ENCODE measurements at places on chromosomes 5 and 9.

GRCh38 chr5:6812091-6812490, 98.9 kb downstream of the TENT4A start:
- no peak for DNase-seq

- DNase-seq: no peak
These were observed 1.6 kb upstream of the SEC16A start for GRCh38 chr9:136484153-136485048.

DNA sequence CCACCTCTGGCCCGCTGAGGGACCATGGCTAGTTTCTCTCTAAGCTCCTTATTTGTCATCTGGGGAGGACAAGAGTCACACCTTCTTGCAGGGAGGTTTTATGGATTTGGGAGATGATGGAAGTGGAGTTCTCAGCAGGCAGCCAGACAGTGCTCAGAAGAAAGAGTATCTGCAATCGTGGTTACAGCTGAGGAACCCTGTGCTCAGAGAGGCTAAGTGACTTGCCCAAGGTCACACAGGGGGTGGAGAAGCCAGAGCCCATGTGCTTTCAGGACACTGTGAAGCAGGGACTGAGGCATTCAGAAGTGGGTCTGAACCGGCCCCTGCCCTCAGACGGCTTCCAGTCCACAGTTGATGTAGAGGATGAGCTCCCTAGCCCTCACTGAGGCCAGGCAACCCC, 10.8 kb downstream of the PRRX2 start:
- DNase-seq: no peak

DNA sequence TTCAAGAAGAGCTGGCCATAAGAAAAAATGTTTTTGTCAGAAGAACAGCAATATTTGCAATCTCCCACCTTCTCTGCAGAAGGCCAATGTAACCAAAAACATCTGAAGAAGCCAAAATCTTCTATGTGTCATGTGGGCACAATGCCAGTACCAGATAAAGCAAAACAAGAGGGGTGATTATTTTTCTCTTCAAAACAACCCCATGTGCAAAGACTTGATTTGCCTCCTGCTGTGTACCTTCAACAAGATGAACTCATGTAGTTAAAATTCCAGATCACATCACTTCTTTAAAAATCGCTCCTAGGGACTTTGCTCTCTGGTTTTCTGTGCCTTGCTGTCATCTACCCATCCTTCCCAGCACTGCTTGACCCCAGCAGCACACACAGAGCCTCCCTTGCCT, 134.0 kb upstream of the MAP3K1 start:
- DNase-seq: no peak

- DNase-seq: no peak
These were observed 28.0 kb upstream of the HTR4 start for GRCh38 chr5:148682058-148683026.

- DNase-seq: no peak
These were observed 204.5 kb downstream of the SEMA6A start for GRCh38 chr5:116370149-116370548.

GRCh38 chr5:103424453-103425205, 138.0 kb downstream of the NUDT12 start:
- DNase-seq: no peak

DNA sequence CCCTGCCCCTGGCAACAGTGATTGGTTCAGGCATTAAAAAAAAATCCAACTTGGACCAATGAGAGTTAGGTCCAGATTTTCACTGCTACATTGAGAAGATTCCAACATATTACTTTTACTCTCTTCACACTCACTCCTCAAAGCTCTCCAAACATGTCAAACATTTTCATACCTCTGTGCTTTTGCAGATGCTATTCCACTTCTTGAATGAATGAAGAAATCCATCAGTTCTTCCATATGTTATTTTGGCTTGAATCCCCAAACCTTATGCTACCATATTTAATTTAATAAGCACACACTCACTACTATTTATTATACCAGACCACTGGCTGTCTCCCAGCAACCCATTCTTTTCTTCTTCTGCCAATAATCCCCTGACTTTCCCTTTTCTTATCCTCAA, 87.1 kb downstream of the PPP2R2B start:
- DNase-seq: peak; percentile 22

- DNase-seq: peak; percentile 8
These were observed 25.7 kb downstream of the PDGFRB start for GRCh38 chr5:150129813-150130492.

DNA sequence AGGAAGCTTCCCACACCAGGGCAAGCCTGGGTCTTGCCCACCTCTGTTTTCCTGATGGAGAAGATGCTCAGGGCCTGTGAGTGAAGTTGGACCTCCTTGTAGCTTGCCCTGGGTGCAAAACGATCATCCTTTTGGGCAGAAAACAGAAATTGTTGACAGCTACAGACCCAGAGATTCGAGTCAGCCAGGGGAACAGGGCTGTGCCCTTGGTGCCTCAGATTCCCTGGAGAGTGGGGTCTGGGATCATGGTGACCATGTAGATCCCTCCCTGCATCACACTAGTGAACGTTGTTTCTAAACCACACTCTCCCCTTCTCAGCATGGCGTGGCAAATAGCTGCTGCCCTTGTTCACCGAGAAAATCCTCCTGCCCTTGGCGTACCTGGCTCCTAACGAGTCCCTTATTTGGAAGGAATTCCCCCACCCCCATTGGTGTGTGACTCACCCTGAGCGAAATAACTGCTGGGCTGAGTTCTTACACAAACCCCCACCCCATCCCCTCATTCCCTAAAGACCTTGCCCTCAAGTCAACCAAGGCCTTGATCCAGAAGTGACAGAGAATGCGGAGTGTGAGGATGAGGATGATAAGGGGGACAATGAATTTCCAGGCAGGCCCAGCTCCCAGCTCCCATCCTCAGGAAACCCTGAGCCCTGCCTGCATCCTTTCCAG, 1.1 kb upstream of the DCANP1 start:
- DNase-seq: no peak

GRCh38 chr5:112192866-112193265, 226.2 kb downstream of the EPB41L4A start:
- no peak for DNase-seq

- peak; percentile 89 for DNase-seq
These were observed 17.6 kb upstream of the UNC5A start for GRCh38 chr5:176792655-176793342.

DNA sequence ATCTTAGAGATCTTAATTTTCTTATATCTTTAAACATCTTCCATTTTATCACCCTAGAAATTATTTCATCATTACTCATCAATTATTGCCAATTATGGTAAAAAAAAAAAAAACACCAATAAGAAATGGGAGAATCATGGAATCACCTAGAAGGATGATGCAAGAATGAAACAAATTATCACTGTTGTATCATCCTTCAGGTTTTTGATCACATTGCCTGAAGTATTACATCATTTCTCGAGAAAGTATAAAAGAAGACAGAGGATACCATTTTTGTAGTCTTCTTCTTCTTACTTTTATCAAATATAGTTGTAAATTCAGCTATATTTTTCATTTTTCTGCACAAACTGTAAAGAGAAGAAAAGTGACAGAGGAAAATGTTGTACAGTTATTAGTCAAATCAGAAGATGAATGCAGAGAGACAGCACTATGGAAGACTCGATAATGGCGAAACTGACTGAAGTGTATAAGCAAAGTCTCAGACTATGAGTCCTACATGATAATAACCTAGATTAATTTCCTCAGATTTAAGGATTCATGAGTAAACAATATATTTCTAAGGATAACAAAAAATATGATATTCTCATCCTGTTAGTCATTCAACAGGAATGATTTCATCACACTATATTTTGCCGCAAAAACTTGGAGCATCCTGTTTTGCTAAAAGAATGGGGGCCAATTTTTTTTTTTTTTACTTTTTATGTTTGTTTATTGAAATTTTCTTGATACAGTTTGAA, 5.9 kb upstream of the STC2 start:
- DNase-seq: no peak

GRCh38 chr9:38243993-38244392, 148.5 kb upstream of the ALDH1B1 start:
- DNase-seq: peak; percentile 86
